ENCODE measurements at places on chromosomes 5 and 9.
A peak's percentile ranks its signal among the peaks of the same experiment; 100 is the strongest.

- no peak for DNase-seq
Observed at GRCh38 chr9:112809351-112809848, 58.8 kb downstream of the SNX30 start.

- DNase-seq = no peak
Observed at GRCh38 chr9:5621327-5621726, 7.6 kb upstream of the RIC1 start.

GRCh38 chr9:114448706-114449105 lies 56.6 kb downstream of the WHRN start:
- no peak for DNase-seq

DNA sequence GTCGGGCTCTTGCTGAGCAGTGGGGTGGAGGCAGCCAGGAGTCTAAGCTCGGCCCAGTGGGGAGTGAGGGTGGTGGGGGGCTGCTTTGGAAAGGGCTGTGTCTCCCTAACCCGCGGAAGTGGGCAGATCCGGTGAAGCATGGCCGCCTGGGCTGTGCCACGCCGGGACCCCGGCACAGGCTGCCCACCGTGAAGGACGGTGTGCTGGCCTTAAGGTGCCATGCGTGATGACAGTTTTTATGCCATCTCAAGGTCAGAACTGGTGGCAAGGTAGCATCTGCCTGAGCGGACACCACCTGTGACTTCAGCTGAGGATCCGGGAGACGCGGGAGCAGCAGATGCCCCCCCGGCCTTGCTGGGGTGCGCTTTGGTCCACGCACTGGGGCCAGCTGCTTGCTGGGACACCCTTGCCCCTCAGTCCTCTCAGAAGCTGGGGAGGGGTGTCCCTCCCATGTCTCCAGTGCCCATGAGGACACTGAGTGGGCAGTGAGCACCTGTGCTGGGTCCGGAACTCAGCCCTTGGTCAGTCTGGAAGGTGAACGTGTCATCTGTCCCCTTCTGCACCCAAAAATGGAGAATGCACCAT lies 53.9 kb downstream of the AHRR start:
- DNase-seq = no peak

GRCh38 chr5:62707131-62707530 lies 128.5 kb downstream of the LRRC70 start:
- DNase-seq = no peak

GRCh38 chr9:118163751-118164150 lies 459.5 kb downstream of the TLR4 start:
- DNase-seq = no peak

GRCh38 chr5:128905568-128906110 lies 59.6 kb upstream of the SLC27A6 start:
- DNase-seq = peak; percentile 74

GRCh38 chr9:122816163-122816867 lies 12.1 kb downstream of the PDCL start:
- no peak for DNase-seq

DNA sequence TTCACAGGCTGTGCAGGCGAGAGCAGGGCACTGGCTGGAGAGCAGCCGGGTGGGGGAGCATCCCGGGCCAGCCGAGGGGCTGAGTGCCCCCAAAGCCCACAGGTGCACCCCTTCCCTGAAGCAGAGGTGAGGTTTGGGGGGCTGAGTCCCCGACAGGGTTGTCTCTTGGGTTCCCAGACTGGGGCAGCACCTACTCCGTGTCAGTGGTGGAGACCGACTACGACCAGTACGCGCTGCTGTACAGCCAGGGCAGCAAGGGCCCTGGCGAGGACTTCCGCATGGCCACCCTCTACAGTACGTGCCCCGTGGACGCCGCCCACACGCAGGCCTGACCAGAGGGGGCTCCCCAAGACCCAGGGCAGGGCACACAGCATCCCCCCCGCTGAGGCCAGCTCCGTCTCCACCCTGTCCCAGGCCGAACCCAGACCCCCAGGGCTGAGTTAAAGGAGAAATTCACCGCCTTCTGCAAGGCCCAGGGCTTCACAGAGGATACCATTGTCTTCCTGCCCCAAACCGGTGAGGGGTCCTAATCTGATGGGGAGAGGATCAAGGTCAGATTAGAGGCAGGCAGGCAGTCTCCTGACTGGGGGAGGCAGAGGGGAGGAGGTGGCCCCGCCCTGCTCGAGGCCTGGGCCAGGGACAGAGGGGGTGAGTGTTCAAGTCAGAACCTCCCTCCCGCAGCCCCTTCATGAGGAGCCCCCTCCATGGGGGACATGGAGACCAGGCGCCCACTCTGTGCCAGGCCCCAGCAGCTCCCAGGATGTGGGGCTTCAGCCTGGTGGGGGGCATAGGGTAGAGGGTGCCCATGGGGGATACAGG lies 2.7 kb downstream of the PTGDS start:
- DNase-seq = no peak
